Effector CD8-positive, alpha-beta T cell (primary cell): ENCODE measurements at places on chromosomes 11 and 22.

GRCh38 chr11:109971184-109971523 lies 122.0 kb upstream of the ZC3H12C start:
- DNase-seq = no peak

GRCh38 chr22:20137113-20137512 lies 5.5 kb downstream of the ZDHHC8 start:
- DNase-seq = no peak

- DNase-seq = no peak
These were observed 103.9 kb downstream of the TENM4 start for GRCh38 chr11:79336797-79337517.

- no peak for DNase-seq
These were observed 34.5 kb downstream of the SFI1 start for GRCh38 chr22:31530823-31531195.

GRCh38 chr22:49236541-49237075 lies 591.1 kb downstream of the BRD1 start:
- no peak for DNase-seq

DNA sequence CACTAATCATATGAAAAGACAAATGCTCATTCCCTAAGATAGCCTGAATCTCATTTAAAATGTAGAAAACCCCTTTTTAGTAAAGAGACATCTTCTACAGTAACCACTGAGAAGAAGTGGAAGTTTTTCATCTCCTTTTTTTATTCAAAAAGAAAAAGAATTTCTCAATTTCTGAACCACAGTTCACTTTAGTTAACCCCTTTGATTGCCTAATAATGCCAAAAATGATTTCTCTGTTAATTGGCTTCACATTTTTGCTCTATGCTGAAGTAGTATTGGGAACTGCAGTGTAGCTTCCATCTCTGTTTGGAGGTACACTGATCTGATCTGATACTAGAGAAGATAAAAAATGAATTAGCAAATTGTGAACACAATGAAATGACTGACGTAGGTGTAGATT lies 58.3 kb downstream of the CD44 start:
- no peak for DNase-seq

GRCh38 chr11:115927823-115928329 lies 423.7 kb upstream of the CADM1 start:
- no peak for DNase-seq

GRCh38 chr11:130644187-130644586 lies 195.7 kb downstream of the ADAMTS15 start:
- DNase-seq = no peak

- no peak for DNase-seq
These were observed 32.0 kb upstream of the LRRC32 start for GRCh38 chr11:76702336-76703128.

DNA sequence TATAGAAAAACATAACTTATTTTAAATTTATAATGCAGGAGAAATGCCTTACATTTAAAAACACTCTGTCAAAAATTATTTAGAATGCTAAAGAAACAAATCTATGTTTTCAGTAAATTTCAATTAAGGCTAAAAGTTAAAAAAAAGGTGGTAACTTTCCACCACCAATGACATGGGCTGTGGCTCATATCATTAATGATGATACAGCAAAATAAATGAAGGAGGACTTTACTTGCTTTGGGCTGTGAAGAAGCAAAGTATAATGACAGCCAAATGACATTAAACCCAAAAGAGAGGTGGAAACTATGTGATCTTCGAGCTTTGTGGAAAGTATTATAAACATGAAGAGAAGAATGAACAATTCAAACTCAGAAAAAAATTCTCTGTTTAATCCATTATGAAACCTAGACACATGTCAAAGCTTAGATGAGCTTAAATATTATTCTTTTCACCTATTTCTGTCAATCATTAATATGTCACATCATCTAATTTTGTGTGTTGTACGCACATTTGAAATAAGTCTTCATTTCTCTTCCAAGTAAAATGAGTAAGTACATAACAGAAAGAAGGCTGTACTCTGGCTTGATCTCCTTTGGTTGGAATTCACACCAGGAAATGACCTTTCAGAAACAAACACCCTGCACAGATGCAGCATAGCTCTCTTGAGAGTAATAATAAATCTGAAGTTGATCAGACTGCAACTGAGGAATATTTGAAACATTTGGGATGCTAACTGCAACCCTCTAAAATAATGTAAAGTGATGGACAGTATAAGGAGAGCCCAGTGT lies 265.8 kb downstream of the TTC28 start:
- no peak for DNase-seq

DNA sequence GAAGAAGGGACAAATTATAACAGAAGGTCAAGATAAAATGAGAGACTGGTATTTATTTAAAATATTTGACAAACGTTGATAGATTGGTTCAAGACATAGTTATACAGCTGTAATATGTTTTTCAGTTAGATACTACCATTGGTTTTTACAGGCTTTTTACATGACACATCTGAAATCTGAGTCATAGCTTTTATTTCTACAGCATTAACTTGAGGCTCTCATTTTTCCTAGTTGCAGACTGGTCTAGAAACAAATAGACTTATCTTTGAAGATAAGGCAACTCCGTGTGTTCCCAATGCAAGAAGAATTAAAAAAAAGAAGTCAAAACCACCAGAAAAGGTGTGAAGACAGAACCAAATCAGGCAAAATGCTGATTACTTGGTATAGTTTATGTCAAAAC lies 31.3 kb downstream of the CEP57 start:
- DNase-seq = no peak
